Fibroblast of lung (primary cell): ENCODE measurements at places on chromosomes 16 and 17. TPM values are rescaled to one million over a fixed set of nuclear protein-coding genes. Genes with fewer than 3 reads are reported as not detected.

- DNase-seq: no peak
Measured at GRCh38 chr17:39969375-39969774, 6.6 kb downstream of the GSDMA start.

GRCh38 chr17:62105357-62105756, 40.3 kb upstream of the MED13 start:
- no peak for DNase-seq

GRCh38 chr17:30840771-30841170, 9.0 kb downstream of the ATAD5 start:
- DNase-seq: no peak

Gene COX6A2
- not detected in 2 replicates for total RNA-seq

DNA sequence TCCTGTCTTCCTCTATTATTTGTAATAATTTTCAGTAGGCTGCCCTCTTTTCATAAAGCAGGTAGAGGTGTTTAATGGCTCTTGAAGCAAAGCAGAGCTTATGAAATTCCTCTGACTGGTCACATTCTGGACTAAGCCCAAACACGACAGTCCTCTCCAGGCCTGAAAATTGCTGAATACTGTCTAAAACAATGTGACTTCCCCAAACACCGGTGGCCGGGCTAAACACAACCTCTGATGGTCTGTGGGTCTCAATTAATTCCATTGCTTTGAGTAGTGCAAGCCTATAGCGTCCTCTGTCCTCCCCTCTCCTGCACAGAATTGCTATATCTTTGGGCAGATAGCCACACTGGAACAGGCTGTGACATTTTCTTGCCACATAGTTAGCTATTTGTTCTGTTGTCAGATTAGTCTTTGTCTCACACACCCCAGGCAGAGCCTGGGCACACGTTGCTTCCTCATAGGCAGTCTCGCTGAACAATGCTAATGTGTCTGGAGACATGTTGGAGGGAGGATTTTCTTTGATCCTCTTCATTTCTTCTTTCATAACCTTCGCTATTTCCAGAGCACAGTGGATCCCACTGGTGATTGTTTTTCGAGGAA, 10.8 kb upstream of the SLFN12L start:
- no peak for DNase-seq

Gene ITGAL
- not detected in 2 replicates for total RNA-seq

DNA sequence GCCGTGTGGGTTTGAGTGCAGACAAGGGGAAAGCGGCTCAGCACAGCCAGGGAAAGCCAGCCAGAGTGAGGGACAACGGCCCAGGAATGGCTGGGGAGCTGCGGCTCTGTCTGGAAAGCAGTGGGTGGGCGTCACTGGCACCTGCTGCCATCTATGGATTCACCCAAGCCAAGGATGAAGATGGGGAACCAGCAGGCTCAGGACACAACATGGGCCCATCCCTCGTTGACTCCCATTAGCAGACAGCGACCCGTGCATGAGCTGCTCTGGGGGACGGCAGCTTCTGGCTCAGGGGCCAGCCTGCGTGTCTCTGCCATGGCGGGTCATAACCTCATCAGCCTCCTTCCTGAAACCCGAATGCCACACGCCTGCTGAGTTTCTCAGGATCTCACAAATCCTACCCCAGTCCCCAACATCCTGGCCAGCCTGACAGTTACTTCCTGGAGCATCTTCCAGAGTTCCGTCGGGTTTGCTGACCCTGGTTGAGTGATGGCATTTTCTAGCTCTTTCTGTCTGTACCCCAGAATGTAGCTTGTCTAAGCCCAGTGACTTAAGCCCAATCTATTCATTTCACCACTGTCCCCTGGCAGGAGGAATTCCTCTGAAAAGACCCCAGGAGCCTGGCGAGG, 50.7 kb downstream of the SLC7A5 start:
- no peak for DNase-seq
